Aortic smooth muscle cell (primary cell): ENCODE measurements at places on chromosomes 2 and 18. TPM values are rescaled to one million over a fixed set of nuclear protein-coding genes. Genes with fewer than 3 reads are reported as not detected.

ASPRV1 gene
- total RNA-seq = 0.31 and 0.53 TPM in 2 replicates

TRIM54 gene
- total RNA-seq = 0.13 and 0.19 TPM in 2 replicates

DTNA gene
- total RNA-seq = 14.7 and 24.2 TPM in 2 replicates

EFHD1 gene
- 1.1 and 5.5 TPM in 2 replicates for total RNA-seq

RAX gene
- total RNA-seq = not detected in 2 replicates

DYSF gene
- total RNA-seq = 4.4 and 5.5 TPM in 2 replicates
